Right ventricle myocardium superior (tissue), 1 donor: ENCODE measurements at places on chromosomes 6 and 20. TPM values are rescaled to one million over a fixed set of nuclear protein-coding genes. Genes with fewer than 3 reads are reported as not detected.

Gene SYNE1
- 80.1 TPM for total RNA-seq

Gene FOXQ1
- total RNA-seq = not detected

Gene PAX1
- not detected for total RNA-seq

Gene LGSN
- total RNA-seq = not detected

Gene SNAP25
- not detected for total RNA-seq
